ENCODE measurements at places on chromosomes 1 and 21.

DNA sequence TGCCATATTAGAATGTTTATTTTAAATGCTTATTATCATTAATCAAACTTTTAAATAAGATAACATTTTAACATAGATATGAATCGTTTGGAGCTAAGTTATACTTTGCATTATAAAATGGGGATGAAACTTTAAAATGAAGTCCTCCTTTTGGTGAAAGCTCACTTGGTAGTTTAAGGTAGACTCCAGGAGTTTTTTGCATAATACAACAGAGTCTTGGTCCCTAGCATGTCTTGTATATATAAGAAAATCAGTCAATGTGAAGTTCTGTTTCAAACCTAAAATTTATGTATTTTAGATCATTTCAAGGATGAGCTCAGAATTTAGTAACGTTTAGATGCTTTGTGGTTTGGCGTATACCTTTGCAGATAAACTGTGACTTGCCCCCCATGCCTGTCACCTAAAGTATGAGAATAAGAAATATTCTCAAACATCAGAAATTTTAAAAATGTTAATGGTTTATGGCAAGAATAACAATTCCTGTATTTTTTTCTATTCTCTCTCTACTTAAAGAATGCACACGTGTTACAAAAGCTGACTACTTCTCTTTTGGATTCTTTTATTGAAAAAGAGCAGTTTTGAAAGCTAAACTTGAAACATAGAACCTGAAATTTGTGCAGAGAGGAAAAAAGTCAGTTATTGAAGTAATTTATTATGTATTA is 3.8 kb downstream of the NFIA start:
- no peak for DNase-seq

- peak; percentile 61 for DNase-seq
Measured at GRCh38 chr1:41812051-41812450, 106.7 kb downstream of the HIVEP3 start.

DNA sequence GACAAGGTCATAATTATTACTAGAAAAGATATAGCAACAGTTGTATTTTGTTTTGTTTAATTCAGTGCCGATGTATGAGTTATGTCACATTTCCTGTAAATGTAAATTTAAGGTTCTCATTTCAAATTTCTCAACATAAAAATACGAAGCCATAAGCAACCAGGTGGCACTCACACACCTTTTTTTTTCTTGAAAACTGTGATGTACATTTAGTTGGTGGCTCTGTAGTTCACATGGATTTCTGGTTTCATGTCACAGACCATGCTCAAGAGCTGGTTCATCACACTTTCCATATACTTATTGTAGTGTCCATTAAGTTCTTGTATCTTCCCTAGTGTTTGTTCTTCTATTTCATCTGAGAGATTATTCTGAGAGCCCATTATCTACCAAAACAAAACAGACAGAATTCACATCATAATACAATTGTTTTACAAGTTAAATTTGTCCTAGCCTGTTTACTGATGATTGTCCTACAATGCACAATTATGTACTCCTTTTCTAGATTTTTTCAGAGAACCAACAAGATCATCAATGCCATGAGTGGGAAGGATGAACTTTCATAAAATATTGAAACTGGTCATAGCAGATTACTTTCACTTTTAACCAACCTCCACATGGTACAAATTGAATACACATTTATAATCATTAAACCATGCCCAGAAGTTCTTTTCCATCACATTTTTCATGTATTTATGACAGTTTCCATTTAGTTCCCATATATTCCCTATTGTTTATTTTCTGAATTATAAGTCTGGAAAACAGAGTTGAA is 17.1 kb downstream of the ATP6V1G3 start:
- no peak for DNase-seq

GRCh38 chr1:224333309-224333926 is 3.4 kb upstream of the NVL start:
- DNase-seq = no peak

DNA sequence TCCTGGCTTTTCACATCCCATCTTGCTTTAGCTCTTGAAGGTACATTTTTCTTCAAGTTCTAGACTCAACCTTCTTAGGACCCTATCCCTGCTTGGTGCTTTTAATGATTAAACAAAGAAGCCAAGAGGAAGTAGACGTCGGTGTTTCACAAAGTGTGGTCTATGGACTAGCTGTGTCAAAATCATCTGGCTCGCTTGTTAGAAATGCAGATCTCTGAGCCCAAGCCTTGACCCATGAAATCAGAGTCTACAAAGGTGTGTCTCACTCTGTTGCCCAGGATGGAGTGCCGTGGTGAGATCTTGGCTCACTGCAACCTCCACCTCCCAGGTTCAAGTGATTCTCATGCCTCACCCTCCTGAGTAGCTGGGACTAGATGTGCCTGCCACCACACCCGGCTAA is 295.5 kb upstream of the KAZN start:
- DNase-seq = no peak

DNA sequence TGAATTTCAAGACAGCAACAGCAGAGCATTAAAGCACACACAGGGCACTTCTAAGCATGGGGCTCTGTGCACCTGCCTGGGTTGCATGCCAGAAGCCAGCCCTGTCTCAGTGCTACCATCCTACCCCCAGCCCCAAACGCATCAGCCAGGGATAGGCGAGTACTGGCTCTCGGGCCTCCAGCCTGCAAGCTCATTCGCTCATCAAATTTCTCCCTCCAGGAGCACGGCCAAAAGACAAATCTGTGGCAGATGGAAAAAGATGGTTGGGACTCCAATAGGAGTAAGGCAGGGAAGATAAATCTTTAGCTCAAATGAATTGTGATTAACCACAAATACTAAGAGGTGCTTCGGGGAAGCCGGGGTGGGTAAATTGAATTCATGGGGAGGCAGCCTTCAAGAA is 189.6 kb downstream of the KAZN start:
- no peak for DNase-seq
